ENCODE measurements at places on chromosomes 1 and 21.

DNA sequence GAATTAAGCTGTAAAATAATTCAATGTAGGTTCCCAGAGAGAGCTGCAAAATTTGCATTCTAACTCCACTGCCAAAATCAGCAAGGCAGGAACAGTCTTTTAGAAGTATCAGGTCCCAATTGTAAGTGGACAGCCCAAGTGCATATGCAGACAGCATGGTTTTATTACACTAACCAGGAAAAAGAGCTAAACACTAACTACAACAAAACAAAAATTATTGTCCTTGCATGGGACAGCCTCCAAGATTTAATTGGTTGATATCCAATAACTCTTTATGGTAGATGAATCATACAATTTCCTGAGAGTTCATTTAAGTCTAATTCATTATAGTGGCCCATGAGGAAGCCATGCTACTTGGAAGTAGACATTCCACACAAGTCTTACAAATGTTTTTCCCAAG lies 154.3 kb upstream of the ZNF648 start:
- no peak for DNase-seq

DNA sequence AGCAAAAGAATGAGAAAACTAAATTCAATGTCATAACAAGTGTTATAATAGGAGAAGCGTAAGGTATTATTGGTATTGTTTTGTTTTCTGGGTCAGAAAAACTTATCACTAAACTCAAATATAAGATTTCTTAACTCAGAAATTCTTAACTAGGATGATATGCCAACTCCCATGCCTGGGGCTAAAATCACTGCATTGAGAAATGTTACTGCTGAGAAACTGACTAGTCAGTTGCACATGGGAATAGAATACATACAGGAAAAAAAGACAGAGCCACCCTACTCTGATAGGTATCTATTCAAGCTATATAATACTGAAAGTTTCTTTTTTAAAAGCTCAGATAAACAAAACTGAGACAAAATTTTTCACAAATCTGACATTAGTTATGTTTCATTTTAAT lies 56.3 kb downstream of the PRPF38A start:
- DNase-seq, result no peak

- no peak for DNase-seq
Observed at GRCh38 chr1:245763873-245764331, 609.1 kb downstream of the KIF26B start.

GRCh38 chr1:3457910-3458883 lies 3.7 kb downstream of the ARHGEF16 start:
- no peak for DNase-seq

GRCh38 chr1:167059045-167059808 lies 30.9 kb downstream of the GPA33 start:
- DNase-seq, result peak; percentile 28

DNA sequence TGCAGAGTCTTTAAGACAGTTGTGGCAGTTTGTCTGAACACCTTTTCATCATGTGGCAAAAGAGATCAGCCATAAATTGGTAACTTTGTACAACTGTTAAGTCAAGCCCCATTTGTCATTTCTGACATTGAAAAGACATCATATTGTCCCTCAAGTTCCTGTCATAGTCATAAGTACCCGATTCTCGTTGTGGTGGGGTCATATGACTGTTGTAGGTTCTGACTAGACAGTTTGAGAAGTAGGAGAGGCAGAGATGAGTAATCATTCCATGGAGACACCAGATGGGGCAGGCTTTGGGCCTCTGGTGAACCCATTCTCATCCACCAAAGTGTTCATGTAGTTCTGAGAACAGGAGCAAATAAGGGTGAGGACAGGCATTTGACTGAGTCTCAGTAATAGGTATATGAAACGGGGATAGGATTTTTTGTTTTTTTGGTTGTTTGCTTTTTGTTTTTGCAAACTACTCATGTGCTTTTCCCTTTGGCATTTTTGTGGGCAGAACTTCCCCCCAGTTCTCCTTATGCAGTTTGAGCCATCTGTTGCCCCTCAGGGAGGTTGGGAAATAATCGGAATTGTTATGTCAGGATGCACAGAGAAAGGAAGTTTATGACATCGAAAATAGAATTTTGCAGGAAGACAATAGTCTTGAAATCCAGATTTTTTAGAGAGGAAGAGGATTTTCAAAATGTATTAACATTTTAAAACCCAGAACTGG lies 86.9 kb upstream of the KCNE2 start:
- DNase-seq, result no peak

GRCh38 chr1:187338762-187339412 lies 510.1 kb downstream of the PLA2G4A start:
- no peak for DNase-seq
